SIG-M5 (cell line): ENCODE measurements at places on chromosomes 4 and X.

DNA sequence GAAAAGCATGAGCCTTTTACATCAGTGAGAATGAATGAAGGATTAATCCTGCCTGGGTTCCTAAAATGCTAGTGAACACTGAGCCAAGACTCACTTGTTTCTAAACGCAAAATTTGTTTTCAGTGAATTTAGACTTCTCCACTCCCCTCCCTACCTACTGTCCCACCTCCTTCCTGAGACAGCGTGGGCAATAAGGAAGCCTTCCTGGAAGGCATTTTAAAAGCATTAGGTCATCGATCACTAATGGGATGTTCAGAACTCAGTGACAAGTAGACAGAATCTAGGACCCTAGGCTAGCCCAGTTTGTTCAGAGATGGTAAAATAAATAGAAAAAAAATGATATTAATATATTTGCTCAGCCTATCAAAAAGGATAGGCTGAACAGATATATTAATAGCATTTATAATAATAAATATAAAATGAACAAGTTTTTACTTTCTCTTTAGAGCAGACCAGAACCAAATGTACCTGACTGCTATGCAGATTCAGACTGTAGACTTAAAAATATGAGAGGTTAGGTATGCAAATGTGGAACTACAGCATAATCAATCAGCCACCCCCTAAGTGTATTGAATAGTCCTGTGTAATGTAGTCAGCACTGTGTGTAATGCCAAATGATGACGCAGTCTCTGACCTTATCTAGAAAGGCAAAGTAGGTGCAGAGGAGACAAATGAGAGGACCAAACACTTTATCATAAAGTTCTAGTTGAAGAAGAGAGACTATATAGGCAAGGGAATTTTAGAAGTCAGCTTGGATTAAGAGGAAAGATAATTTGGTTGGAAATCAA lies 331.1 kb downstream of the GPAT3 start:
- no peak for DNase-seq

DNA sequence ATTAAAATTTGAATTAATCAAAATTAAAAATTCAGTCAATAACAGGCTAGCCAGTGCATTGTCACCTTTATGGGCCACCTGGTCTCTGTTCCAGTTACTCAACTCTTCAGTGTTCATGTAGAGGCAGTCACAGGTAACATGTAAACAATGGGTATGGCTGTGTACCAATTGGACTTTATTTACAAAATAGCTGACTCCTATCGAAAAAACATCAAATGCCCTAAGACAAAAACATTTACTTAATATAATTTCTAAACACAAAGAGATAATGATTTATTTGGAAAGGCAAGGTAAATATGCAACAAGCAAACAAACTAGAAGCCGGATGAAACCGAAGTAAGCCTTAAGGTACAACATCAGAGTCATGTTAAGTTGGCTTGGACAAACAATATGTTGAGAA lies 8.8 kb downstream of the TMEM150C start:
- no peak for DNase-seq

DNA sequence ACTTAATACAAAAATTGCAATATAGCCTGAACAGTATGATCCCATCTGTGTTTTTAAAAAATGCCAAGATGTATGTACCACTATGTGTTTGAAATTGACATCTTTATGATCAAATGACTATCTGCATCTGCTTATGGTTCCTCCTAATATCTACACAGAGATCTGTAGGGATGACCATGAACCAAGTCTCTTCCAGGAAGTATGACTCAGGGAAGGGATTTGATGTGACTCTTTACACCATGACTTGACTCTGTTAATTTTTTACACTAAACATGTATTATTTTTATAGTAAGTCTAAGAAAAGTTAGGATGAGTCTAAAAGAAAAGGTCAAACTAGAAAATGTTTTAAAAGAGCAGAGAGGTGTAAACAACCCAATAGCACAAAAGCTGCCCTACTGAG lies 164.0 kb downstream of the SH3KBP1 start:
- no peak for DNase-seq

DNA sequence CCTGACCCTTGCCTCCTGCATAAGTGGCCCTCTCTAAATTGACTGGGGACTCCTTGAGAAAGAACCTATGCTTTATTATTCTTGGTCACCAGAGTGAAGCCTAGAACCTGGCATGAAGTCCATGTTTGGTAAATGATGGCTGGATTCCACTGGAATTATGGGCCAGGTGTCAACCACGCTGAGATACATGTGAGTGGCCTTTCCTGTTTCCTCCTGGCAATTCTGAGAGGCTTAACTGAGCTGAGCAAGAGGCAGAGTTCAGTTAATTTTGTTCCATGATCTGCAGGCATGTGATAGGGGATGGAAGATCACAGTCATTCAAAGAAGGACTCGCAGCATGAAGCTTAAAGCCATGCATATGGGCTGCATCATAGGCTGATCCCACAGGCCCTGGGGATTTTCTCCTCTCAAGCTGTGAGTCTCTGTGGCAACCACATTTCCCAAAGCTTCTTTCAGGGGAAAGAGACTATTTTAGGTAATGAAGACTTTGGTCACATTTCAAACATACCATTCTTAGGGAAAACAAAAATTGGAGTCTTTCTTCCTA lies 69.4 kb upstream of the CLNK start:
- no peak for DNase-seq

DNA sequence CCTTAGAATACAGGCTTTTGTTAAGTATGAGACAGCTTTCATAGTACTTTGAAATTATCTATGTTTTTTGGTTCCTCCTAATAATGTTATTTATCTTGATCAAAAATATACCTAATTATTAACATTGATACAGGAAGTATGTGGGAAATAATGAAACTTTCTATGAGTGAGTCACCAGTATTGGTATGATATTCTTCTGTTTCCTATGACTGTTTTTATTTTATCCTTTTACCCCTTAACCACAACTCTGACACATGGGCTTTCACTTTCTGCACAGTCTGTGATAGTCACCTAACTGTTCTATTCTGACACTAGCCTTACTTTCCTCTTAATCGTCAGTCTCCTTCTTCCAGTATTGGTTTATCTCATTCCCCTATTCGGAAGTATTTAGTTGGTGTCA lies 4.7 kb downstream of the THAP9 start:
- DNase-seq: no peak

- DNase-seq: no peak
Observed at GRCh38 chrX:31604629-31605221, 532.9 kb upstream of the FTHL17 start.

GRCh38 chr4:108054025-108054638 lies 64.4 kb downstream of the HADH start:
- DNase-seq: no peak

- no peak for DNase-seq
Observed at GRCh38 chrX:16240231-16240905, 73.1 kb downstream of the MAGEB17 start.

GRCh38 chrX:13130816-13131215 lies 86.4 kb upstream of the FAM9C start:
- no peak for DNase-seq

- no peak for DNase-seq
Observed at GRCh38 chrX:31236231-31236630, 164.4 kb upstream of the FTHL17 start.

DNA sequence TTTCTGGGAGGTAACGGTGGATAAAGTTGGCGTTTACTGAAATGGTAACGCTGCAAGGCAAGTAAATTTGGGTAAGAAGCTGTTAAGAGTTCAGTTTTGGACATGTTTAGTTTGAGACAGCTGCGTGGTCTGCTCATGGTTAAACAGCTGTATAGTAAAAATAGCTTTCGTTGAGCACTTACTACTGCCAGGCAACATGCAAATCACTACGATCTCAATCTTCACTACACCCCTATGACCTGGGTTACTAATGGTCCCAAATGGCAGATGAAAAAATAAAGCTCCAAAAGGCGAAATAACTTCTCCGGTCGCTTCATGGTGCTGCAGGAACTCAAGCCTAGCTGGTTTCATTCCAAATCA lies 22.2 kb downstream of the FABP2 start:
- no peak for DNase-seq
